Coronary artery (tissue), 2 donors: ENCODE measurements at places on chromosomes 3 and 15.

GRCh38 chr3:74054566-74054965, 429.8 kb upstream of the PDZRN3 start:
- DNase-seq: no peak

DNA sequence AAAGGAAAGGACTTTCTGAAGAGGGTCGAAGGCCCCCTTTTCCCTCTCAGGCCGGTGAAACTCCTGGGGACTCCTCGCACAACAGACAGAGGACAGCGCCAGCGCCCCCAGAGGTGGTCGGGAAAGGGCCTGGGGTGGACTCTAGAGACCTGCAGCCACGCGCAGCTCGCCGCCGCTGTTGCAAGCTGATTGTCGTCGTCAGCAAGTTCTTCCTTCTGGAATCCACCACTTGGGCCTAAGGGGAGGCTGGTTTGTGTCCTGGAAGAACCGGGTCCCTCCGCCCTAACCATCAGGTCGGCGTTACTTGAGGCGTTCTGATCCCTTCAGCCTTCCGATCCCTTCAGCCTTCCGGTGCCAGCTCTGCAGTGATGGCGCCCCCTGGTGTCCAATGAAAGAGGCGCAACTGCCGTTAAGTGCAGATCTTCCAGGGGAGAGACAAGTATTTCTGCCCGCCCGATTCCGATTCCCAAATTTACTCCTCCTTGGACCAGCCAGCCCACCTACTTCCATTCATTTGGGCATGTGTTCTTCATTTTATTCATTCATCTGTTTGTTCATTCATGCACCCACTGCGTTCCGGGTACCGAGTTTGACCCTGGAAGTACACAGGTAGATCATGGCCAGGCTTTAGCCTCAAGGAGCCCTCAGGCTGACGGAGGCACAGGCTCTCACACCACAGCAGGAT, 77.2 kb upstream of the SLC6A11 start:
- DNase-seq: peak; percentile 74

DNA sequence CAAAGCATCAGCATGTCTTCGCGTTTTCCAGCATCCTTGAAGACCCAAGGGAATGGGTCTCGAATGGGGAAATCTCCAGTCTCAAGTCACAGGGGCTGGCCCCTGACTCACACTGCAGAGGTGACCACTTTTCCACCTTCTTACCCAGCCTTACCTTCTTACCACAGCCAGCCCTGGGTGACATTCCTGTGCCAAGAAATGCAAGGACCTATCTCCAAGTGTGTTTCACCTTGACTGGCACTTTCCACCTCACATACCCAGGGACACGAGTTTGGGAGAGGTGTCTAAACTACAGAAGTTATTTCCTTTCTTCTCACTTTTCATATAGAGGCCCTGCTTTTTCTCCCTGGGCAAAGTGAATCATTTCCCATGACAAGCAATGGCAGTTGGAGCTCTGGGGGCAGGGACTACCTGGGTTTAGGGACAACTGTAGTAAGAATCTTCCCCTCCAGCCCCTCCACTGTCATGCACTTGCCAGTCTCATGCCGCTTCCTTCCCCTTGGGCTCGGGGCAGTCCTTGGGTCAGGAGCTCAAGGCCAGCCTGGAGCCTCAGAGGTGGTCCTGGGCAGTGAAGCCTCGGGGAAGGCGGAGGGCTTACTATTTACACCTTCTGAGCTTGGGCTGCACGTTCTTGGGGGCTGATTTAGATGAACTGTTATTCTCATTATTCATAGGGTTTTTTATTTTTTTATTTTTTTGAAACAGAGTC, 16.8 kb downstream of the PAQR5 start:
- DNase-seq: no peak

DNA sequence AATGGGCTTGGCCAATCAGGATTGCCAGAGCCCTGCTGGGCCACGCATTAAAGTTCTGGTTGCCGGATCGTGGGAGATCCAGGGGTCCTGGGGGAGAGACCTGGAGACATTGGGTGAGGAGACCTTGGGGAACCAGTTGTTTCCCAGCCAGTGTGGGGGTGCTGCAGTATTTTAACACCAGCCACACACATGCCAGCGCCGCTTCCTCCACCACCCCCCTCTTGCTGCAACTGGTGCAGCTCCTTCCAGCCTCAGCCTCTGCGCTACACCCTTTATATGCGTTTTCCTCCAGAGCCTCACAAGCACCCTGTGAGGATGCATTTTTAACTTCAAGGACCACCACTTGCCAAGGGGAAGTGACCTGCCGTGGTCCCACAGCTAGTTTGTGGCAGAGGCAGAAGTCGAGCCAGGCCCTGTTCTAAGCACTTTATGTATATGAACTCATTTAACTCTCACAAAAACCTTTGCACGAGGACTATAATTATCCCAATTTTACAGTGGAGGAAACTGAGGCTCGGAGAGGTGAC, 29.4 kb upstream of the GRIP2 start:
- DNase-seq: no peak

DNA sequence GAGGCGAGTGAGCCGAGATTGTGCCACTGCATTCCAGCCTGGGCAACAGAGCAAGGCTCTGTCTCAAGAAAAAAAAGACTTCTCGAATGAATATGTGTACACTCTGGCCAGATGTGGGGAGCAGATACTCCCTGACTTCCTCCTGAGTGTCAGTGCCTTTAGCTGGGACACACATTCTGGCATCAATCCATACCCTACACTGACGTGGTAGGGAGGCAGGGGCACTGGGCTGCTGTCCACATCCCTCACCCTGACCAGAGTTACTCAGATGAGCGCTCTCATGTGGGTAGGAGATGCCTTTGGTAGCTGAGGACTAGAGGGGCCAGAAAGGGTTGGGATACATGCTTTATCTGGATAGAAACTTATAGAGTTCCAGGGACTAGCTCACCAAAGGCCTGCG, 15.6 kb downstream of the LIMD1 start:
- no peak for DNase-seq

- DNase-seq: no peak
These were observed 71.7 kb upstream of the ARL6 start for GRCh38 chr3:97692831-97693230.

GRCh38 chr15:91032919-91033803, 10.8 kb upstream of the VPS33B start:
- no peak for DNase-seq

DNA sequence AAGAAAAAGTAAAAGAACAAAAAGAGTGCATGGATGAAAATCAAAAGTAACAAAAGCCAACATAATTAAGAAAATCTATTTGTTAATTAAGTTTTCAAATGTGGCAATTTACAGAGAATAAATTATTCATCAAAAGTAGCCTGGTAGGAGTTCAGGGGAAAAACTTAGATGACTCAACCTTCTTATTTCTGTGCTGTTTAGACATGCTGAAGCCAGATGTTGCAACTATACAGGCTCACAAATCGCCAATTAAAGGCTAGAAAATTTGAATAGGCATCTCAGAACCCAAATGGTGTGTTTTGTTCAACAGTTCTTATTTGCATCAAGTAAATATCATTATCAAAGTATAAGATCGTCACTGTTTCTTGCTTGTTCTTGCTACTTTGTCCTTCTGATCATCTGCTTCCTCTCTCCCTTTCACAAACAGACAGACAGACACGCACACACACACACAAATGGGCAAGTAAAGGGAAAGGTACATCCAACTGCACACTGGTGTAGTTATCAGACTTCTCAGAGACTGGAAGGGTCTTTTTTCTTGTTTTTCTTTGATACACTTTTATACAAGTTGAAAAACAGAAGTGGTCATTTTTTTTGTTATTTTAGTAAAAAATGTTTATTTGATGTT, 572.2 kb downstream of the MECOM start:
- no peak for DNase-seq
